ENCODE measurements at places on chromosomes 1 and 21.

- DNase-seq: no peak
These were observed 90.7 kb upstream of the CSF3R start for GRCh38 chr1:36573445-36573844.

DNA sequence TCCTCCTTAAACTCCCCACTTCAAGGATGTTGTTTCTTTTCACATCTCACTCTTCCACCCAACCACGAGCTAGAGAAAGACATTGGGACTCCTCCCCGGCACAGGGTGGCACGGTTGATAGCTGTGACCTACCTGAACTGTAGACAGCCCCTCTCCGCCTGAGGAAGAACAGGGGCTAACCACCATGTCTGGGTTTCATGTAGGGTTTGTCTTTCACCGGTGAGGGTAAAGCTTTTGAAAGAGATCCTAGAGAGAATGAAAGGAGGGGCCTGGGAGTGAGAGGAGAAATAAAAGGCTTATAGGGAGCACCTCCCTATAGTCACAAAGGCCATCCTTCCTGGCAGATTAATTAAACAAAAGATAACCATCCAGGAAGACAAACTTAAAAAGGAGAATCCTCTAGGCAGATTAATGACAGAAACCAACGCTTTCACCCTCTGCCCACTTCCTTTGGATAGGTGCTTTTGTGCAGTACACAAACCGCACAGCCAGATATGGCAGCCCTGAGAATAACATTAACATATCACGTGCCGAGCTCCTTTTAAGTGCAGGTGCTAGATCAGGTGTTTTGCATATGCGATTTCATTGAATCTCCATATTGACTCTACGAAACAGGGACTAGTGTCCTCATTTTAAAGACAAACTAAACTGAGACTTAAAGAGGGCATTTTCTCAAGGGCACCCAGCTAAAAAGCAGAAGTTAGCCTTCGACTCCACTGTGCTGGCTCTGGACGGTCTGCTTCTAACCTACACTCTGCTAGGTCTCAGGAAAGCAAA lies 178.1 kb upstream of the RUNX1 start:
- peak; percentile 15 for DNase-seq

DNA sequence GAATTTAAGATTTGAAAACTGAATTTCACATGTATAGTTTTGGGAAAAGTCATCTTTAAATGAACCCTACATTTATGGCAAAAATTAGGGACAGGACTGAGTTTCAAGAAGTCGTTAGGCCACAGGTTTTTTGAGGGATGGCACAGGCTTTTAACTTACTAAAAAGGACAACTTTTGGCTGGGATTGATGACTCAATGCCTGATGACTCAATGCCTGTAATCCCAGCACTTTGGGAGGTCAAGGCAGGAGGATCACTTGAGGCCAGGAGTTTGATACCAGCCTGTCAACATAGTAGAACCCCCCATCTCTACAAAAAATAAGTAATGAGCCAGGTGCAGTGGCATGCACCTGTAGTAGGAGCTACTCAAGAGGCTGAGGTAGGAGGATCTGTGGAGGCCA lies 15.9 kb downstream of the UCK2 start:
- DNase-seq: no peak

DNA sequence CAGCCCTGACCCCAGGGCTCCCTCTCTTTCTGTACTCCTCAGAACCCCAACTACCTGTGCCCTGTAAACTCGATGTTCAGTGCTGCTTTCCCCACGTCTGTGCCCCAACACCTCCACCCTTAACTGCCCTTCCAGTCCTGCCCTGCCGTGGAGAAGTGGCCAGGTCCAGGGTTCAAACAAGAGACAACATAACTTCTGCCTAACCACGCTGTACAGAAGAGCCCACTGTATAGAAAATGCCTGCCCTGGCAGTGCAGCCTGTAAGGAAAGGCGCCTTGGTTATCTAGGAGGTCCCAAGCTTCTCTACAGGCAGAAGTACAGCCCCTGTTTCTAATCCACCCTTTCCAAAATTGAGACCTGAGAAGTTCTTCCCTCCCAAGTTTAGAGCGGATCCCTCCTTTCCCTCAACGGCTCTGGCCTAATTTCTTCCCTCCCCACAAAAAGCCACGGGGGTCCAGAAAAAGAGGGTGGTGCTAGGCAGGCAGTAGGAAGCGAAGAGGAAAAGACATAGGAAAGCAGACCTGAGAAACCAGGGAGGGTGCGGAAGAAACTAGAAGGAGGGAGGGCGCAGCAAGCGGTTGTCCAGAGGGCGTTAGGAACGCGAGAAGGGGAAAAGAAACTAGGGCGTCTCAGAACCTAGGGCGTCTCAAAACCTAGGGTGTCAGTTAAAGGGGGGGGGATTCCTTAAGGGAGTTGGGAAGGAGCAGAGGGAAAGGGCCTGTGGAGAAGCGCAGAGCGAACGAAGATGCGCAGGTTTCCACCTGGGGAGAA lies 3.2 kb downstream of the DMRTA2 start:
- no peak for DNase-seq

GRCh38 chr1:86718786-86719185 lies 14.4 kb downstream of the SH3GLB1 start:
- DNase-seq: no peak

GRCh38 chr1:118258975-118259374 lies 73.9 kb upstream of the SPAG17 start:
- DNase-seq: no peak

DNA sequence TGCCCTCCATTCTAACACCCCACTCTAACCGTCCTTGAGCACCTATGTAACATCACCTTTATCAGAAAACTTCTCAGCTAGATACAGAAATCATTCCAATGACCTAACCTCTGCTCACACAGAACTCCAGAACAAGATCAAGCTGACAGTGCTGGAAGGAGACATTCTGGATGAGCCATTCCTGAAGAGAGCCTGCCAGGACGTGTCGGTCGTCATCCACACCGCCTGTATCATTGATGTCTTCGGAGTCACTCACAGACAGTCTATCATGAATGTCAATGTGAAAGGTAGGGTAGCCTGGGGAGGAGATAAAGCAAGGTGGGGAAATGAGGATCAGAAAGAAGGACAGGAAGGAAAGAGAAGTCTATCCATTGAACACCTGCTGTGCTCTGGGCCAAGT lies 27.8 kb downstream of the HSD3B2 start:
- DNase-seq: no peak

DNA sequence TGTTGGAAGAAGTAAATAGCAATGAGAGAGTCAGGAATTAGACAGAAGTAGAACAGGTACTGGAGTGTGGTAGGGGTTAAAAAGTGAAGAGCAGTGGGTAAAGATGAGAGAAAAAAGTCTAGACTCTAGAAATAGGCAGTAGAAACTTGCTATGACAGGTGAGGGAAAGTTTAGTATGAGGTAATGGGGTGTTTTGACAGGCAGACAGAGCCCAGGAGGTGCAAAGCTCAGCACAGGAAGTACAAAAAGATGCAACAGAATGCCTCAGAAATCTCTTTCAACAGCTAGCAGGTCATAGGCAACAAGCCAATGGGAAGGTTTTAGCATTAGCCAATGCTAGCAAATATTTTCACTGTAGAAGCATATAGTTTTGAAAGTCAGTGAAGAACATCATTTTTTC lies 319.1 kb upstream of the SGIP1 start:
- no peak for DNase-seq

GRCh38 chr1:201341377-201341776 lies 36.1 kb downstream of the TNNT2 start:
- no peak for DNase-seq

GRCh38 chr1:153506831-153507413 lies 28.9 kb downstream of the S100A6 start:
- no peak for DNase-seq

DNA sequence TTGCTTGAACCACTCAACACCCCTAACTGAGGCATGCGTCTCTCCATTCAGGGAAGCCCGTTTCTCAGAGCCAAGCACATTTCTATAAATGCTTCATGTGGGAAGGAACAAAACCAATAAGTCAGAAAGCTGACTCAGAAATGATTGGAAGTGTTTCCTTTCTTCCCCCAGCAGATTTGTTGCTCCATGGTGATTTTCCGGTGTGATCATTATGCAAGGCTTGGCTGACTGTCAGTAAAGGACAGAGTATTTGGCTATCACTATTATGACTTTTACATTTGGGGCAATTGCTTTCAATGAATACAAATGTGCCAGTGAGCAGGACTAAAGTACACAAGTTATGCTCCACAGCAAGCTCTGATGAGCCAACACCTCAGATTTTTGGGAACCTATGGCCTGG lies 53.3 kb upstream of the ZC3H11B start:
- DNase-seq: no peak

GRCh38 chr1:180144659-180145357 lies 9.9 kb upstream of the QSOX1 start:
- no peak for DNase-seq

GRCh38 chr1:36553591-36554322 lies 71.0 kb upstream of the CSF3R start:
- peak; percentile 52 for DNase-seq

- no peak for DNase-seq
These were observed 19.2 kb downstream of the PKP1 start for GRCh38 chr1:201302163-201303152.

GRCh38 chr1:2400950-2401649 lies 9.5 kb downstream of the RER1 start:
- DNase-seq: no peak

DNA sequence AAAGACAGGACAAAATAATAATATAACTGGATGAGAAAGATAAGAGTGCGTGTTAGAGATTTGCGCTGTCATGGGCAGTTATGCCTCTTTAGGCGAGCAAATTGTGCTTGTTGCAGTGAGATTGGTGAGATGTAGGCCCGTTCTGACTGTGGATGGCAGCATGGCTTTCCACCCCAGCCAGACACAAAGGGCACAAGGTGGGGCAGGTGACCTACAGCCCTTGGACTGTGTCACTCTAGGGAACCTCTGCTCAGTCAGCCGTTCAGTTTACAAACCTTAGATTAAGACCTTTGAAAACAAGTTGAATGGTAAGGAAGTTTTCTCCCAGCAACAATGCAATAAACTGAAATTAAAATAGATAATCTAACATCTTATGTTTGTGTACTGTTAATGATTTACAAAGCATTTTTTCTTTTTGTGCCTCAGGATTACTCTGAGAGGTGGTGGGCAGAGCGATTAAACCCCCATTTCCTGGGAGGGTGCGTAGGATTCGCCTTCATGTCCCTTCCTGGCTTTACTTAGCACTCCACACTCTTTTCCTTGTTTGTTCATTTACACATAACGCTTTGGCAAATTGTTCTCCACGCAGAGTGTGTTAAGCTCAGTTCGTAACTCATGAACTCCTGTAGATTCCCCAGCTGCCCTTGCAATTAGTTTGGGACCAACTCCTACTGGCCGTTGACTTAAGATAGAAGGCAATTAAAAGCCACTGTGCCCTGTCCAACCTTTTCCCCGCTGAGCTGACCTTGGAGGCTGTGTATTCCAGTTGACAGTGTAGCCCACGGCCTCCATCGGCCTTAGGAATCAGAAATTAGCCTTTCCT lies 58.1 kb upstream of the IGSF5 start:
- no peak for DNase-seq

- DNase-seq: no peak
These were observed 122.6 kb upstream of the AJAP1 start for GRCh38 chr1:4531842-4532241.

DNA sequence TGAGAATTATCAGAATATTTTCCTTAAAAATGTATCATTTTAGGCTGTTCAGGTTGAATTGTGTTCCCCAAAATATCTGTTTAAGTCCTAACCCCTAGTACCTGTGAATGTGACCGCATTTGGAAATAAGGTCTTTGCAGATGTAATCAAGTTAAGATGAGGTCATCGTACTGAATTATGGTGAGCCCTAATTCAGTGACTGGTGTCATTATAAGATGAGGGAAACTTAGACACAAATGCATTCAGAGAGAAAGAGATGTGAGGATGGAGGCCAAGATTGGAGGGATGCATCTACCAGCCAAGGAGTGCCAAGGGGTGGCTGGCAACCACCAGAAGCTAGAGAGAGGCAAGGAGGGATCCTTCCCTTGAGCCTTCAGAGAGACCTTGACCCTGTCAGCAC lies 4.1 kb downstream of the RAB4A start:
- DNase-seq: no peak

GRCh38 chr1:11523746-11524464 lies 45.0 kb downstream of the DISP3 start:
- no peak for DNase-seq

GRCh38 chr1:171219346-171220080 lies 28.8 kb upstream of the FMO1 start:
- DNase-seq: no peak
